ENCODE measurements at places on chromosomes 6 and 20.

DNA sequence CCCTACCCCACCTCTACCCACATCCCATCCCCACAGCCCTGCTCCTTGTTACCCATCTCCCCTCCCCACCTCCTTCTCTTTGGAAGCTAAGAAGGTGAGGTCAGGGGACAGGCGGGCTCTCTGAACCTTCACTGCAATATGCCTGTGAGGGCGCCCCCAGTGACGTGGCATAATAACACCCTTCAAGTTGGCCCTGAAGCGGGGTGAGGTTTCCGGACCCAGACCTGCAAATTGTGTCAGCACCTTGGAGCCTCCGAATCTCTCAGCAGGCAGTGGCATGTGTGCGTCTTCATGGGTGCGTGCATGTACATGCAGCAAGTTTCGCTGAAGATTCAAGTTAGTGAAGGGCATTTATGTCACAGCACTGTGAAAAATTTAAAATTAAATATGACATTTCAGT is 114.6 kb downstream of the SOBP start:
- DNase-seq, result no peak

- DNase-seq, result no peak
Measured at GRCh38 chr6:142796571-142796970, 148.4 kb downstream of the HIVEP2 start.

- DNase-seq, result no peak
Measured at GRCh38 chr6:75393806-75394205, 99.8 kb downstream of the FILIP1 start.

DNA sequence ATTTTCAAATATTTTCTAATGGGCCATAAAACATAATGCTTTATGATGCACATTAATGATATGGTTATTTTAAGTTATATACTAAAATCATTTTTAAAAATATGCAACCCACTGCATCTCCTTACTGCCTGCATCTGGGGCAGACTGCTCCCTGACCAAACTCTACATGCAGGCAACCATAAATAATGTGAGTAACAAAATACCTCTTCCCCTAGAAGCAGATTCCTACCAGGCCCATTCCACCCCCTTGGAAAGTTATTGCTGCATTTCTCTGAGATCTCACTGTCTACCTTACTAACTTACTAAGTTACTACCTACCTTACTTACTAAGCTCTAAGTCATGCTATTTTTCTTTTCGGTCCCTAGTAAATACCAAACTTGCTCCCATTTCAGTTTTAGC is 71.8 kb downstream of the ATG5 start:
- DNase-seq, result no peak

DNA sequence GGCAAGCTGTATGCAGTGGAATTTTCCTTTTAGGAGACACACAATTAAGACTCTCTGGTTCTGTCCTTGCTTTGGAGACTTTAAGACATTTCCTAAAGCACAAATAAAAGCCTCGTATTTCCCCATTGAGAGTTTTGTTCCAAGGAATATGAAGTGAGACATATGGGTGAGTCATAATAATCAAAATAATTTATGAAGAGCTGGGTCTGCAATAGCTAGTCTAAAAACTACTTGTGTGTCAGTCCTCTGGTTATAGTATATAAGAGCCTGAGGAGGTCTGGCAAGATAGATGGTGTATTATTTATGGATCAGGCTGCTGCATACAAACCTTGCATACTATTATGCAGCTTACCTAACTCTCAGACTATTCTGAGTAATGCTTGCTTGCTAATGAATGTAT is 142.6 kb downstream of the ADGRG6 start:
- DNase-seq, result no peak

DNA sequence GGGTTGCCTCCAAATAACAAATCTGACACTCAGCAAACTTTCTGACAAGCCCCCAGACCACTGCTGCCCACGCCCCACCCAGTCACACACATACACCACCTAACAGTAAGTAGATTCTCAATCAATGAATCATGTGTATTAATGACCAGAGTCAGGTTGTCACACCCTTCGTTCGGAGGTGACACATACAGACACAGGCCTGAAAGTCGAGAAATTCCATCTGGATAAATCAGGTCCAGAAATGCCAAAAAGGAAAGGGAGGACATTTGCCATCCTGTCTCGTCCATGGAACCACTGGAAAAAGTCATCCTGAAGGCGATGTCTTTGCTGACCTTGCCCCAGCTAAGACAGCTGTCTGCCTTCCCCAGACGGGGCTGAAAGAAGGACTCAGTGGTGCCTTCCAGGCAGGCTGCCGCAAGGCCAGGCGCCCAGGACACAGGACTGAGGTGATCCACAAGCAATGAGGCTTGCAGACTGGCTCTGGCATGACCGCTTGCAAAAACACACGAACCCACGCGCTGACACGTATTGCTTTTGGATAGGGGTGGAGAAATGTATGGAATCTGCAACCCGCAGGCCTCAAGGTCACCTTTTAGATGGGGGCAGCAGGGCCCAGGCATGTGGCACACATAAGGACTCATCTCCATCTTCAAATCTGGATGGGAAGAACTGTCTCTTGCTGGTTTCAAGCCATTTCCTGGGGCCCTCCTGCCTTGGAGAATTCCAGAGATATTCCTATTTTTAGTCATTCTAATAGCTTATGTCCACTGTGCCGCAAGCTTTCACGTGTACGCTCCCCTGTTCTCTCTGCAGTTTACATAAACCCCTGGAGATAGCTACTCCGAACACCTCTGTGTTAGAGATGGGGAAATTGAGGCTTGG is 9.0 kb downstream of the NFATC2 start:
- DNase-seq, result no peak

- DNase-seq, result no peak
Measured at GRCh38 chr20:42492290-42492689, 697.4 kb downstream of the PTPRT start.

GRCh38 chr20:45097485-45098102 is 3.3 kb downstream of the KCNS1 start:
- DNase-seq, result no peak

DNA sequence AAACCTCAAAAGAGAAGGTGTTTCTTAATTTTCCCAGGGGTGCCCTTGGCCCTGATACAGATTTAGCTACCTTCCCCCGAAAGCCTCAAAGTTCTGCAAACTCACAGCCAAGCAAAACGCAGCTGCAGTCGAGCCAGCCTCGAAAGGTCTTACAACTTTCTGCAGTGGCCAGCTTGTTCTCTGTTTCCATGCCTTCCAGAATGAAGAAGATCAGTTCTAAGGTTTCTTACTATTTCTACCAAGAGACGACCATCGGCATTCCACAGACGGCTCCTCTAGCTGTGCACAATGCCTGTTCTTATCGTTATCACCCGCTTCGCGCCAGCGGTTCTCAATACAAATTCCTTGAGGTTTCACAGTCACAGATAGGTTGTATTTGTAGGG is 28.5 kb upstream of the CCR6 start:
- no peak for DNase-seq

DNA sequence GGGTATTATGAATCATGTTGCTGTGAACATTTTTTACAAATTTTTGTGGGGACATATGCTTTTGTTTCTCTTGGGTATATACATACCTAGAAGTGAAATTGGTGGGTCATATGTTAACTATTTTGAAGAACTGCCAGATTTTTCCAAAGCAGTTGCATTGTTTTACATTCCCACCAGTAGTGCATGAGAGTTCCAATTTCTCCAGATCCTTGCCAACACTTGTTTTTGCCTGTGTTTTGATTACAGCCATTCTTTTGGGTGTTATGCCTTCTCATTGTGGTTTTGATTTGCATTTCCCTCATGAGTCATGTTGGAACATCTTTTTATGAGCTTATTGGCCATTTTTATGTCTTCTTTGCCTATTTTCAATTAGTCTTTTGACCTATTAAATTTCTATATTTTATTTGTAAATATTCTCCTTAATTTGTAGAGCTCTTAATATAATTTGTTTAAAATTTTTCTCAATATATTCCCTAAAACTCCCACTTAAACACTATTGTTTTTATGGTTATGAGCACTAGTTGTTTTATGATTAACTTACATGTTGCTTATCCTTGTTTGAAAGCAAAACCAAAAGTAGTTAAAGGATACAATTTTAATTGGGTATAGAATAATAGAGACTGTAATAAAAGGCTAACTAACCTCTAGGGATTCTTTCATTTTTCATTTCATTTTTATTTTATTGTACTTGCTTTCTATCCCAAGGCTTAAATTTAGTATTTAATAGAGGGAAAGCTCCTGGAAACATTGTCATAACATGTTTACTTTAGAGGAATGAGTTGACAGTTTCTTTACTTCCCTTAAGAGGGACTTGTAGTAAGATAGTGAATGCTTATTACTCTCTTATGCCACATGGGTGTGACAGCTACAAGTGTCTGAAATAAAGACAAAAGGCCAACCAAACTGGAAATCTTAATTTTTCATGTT is 5.5 kb downstream of the UBR2 start:
- DNase-seq, result no peak

GRCh38 chr6:43216200-43216599 is 13.1 kb downstream of the DNPH1 start:
- no peak for DNase-seq

GRCh38 chr6:72406517-72406916 is 215.3 kb upstream of the KCNQ5 start:
- DNase-seq, result no peak

DNA sequence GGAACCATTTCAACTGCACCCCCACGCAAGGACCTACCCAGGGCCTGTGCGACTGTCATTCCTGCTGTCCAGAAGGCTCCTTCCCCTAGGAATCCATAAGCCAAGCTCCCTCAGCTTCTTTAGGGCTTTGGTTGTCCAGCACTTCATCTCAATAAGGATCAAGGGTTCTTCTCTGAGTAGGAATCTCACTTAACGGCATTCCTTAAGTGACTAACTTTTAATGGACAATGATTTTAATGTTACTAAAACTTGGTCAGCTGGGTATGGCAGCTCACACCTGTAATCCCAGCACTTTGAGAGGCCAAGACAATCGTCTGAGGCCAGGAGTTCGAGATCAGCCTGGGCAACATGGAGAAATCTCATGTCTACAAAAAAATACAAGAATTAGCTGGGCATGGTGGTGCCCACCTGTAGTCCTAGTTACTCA is 13.4 kb downstream of the UBE2V1 start:
- DNase-seq, result no peak

DNA sequence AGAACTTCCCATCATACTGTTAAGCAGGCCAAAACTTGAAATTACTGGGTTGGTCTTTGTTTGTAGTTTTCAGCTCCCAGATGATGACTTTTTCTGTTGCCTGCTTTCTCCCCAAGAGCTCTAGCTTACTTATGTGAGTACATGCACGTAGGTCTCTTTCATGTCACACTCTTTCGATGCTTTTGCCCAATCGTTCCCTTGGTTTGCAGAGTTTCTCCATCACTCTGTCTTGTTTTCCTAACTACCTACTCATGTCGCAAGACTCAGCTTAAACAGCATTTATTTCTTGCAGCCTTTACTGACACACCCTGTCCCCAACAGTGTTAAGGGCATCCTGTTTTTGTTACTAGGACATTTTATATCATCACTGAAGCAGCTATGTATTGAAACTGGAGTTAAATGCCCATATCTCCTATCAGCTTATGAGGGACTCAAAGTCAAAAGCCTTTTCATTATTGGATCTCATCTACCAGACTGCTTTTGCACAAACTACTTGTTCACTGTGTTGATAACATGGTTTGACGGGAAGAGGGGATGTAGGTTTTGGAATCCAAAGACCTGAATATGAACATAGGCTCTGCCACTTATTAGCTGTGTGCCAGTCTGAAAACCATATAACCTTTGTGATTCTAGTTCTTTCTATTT is 2.9 kb downstream of the ARG1 start:
- no peak for DNase-seq

DNA sequence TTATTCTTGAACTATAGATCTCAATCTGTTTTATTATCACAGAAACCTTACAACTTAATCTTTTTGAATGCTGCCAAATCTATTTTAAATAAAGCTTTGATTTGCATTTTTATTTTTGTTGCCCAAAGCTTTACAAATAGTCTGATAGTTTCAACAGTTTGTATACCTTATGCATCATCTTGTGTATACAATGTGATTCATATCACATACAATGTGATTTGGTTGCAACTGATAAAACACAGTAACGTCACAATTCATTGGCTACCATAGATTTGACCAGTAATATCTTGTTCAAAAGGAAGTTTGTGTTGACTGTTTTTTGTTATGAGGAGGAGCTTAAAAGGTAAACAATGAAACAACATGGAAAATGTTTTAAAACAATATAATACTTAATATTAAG is 110.9 kb downstream of the EYA4 start:
- no peak for DNase-seq

- DNase-seq, result no peak
Measured at GRCh38 chr6:63816401-63816981, 180.9 kb downstream of the PHF3 start.

DNA sequence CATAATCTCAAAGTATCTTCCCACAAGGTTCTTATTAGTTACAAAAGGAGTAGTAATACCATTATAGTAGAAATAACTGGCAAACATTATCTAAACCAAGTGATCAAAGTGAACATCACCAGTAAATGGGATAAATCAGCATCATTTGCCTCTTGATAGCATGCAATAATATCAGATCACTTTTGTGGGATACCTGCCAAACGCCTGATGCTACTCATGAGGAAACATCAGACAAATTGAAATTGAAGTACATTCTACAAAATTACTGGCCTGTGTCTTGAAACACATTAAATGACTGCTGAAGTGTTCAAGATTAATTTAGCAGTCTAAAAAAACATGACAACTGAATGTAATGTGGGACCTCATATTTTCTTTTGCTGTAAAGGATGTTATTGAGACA is 208.1 kb downstream of the TINAG start:
- no peak for DNase-seq

DNA sequence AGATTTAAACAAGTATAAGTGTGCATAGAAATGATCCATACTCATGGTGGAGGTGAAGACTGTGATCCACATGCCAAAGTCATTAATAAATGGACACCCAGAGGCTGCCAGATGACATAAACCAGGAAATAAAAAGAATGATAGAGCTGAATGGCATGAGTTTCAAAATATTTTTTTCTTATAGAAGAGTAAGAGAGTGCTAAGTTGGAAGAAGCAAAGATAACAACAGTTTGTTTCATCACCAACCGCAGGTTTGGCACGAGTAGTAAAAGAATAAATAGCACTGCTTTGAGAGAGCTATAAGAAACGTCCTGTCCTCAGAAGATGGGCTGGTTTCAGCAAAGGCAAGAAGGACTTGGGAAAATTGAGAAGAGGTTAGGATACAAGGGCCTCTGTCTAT is 246.9 kb downstream of the UBE3D start:
- DNase-seq, result no peak

DNA sequence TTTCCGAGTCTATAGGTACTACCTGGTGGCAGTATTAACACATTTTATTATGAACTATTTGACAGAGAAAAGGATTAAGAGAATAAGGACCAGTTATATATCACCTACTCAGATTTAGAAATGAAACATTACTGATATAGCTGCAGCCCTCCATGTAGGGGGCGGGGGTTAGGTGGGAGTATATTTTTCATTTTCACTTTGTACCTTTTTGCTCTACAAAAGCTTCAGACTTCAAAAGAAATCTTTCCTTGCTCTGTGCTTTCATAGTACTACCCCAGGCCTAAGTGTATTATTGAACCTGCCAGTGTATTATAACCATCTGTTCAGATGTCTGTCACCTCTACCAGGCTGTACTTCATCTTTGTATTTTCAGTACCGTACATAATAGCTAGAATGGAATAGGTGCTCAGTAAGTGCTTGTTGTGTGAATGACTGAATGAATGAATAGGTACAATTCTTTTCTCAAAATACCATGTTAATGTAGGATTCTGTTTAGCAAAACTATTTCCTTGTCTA is 43.0 kb downstream of the CDKAL1 start:
- DNase-seq, result no peak

Measured in cerebellar nuclear complex (tissue), 1 donor.